ENCODE measurements at places on chromosomes 2 and 18.

GRCh38 chr2:71858071-71858470, 289.6 kb downstream of the CYP26B1 start:
- no peak for DNase-seq

- peak; percentile 81 for DNase-seq
These were observed 145.6 kb downstream of the AQP4 start for GRCh38 chr18:26719896-26720295.

DNA sequence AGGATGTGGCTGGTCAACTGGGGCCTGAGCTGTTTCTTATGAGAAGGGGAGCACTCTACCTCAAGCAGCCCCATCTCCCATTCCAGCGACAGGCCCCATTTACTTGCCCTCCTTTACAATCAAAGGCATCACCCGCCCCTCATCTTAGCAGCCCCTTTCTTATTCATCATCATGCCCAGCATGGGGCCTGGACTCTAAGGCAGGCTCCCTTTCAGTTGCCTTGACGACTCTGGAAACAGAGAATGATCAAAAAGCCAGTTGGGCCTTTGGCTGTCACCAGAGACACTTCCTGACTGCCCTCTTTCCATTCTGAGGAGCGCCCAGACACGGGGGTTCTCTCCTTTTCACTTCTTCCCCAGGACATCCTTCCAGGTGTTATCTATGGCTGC, 11.2 kb downstream of the CELF4 start:
- no peak for DNase-seq

- DNase-seq: peak; percentile 67
These were observed 91.9 kb upstream of the STK17B start for GRCh38 chr2:196263181-196263747.

GRCh38 chr18:37361335-37362157, 204.1 kb downstream of the CELF4 start:
- DNase-seq: no peak

GRCh38 chr2:61769093-61769675, 84.7 kb downstream of the FAM161A start:
- no peak for DNase-seq

DNA sequence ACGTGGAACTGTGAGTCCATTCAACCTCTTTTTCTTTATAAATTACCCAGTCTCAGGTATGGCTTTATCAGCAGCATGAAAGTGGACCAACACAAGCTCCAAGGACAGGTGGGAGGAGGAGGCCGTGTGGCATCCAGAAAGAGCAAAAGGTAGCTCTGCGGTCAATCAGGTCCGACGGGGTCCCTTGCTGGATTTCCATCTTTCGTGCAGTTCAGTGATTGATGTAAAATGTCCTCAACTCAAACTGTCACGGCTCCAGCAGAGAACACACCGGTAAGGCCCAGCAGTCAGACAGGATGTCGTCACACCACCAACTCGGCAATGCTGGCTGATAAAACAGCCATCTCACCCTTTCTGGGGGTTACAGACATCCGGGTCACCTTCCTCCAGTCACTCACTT, 123.3 kb downstream of the PXDN start:
- no peak for DNase-seq

- DNase-seq: no peak
These were observed 73.7 kb downstream of the RFTN2 start for GRCh38 chr2:197601726-197602125.

All from inflammatory macrophage treated with lipopolysaccharide for 1 hour (primary cell).